ENCODE measurements at places on chromosomes 1 and 21.

DNA sequence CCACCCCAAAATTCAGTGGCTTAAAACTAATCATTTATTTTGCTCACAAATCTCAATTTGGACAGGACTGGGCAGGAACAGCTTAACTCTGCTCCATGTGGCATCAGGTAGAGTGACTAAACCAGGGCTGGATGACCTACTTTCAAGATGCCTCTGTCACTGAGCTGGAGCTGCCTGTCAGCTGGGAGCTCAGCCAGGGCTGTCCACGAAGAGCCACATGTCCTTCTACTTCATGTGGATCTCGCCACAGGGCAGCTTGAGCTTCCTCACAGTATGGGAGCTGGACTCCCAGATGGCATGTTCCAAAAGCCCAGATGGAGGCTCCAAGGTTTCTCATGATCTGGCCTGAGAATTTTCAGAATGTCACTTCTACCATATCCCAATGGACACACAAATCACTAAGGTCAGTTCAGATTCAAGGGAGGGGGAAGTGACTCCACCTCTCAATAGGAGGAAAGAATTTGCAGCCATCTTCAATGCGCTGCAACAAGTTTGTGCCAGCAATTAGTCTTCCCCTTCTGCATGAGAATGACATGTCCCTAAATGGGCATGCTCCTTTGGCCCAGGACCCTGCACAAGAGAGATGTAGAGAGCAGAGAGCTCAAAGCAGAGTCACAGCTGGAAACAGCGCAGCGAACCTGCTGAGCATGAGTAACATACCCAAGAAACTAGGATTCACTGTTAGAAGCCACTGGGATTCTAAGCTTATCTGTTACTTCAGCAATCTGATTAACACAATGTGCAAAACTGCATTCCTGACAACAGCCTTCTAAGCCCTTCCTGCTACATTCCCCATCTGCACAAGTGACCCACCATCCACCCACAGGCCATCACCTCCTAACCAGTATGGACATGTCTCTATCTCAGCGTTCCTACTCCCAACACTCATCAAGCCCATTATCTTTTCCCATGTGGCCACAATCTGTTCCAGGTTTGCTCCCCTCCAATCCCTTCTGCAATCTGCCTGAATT is 17.0 kb downstream of the HLCS start:
- DNase-seq, result no peak

DNA sequence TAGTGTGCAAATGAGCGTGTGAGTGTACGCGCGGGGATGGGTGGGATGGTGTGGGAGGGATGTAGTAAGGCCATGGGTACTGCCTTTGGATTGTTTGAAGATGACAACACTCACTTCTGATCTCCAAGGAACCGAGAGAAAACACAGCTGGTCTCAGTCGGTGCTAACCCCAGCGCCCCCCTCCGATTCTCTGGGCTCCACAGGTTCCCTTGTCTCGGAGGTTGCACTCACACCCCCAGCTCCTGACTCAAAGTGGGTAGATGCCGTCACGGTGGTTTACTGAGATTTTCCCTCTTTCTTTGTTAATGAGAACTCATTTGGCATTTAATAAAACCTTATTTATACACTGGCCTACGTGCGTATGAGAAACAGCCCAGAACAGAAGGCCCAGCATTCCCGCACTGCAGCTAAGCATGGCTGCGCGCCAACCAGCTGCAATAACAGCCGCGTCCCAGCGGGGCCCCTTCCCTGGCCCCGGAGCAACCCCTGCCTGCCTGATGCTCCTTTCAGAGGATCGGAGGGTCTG is 25.8 kb downstream of the ABCA4 start:
- no peak for DNase-seq

DNA sequence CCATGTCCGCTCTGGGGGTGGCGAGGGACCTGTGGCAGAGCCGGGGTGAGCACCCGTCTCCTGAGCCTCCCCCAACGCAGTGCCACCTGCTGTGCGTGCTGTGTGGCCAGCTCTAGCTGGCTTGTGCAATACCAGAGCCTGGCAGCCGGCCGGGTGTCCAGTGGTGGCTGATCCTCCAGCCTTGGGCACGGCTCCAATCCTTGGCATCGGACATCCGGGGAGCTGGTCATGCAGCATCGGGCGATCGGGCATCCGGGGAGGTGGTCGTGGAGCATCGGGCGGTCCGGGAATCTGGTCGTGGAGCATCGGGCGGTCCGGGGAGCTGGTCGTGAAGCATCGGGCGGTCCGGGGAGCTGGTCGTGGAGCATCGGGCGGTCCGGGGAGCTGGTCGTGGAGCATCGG is 8.1 kb downstream of the SLX9 start:
- no peak for DNase-seq

- DNase-seq, result no peak
Observed at GRCh38 chr1:243287652-243288051, 31.8 kb downstream of the SDCCAG8 start.

- no peak for DNase-seq
Observed at GRCh38 chr1:59020151-59020997, 236.5 kb upstream of the JUN start.

DNA sequence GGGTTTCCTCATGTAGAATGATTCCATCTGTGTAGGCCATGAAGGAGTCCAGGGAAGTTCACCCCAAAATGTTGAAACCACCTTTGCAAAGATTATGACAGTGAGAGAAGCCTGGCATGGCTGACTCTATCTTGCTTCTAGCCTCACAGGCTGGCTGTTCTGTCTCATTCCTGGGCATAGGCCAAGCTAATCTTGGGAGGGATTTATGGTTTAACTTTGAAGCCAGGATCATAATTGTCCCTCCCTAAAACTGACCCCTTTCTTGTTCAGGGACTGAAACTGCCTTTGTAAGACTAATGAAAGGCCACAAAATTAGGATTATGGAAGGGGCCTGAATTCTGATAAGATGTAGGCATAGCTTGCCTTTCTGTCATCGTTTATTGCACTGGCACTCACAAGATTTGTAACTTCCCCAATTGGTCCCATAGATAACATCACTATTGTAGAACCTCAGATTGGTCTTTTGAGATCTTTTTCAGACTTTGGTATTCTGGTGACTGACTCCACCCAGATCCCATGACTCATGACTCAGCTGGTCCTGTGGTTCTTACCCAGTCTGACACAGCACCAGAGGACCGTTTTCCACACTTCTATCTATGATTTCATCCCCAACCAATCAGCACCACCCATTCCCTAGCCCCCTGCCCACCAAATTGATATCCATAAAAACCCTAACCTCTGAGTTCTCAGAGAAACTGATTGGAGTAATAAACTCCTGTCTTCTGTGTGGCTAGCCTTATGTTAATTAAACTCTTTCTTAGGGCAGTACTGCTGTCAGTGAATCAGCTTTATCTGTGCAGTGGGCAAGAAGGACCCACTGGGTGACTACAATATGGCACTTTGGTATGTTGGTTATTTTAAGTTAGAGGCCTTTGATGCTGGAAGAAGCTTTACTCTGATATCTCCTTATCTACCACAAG is 13.6 kb upstream of the LAMTOR5 start:
- no peak for DNase-seq

- DNase-seq, result no peak
Observed at GRCh38 chr1:94755675-94756074, 64.5 kb upstream of the SLC44A3 start.

DNA sequence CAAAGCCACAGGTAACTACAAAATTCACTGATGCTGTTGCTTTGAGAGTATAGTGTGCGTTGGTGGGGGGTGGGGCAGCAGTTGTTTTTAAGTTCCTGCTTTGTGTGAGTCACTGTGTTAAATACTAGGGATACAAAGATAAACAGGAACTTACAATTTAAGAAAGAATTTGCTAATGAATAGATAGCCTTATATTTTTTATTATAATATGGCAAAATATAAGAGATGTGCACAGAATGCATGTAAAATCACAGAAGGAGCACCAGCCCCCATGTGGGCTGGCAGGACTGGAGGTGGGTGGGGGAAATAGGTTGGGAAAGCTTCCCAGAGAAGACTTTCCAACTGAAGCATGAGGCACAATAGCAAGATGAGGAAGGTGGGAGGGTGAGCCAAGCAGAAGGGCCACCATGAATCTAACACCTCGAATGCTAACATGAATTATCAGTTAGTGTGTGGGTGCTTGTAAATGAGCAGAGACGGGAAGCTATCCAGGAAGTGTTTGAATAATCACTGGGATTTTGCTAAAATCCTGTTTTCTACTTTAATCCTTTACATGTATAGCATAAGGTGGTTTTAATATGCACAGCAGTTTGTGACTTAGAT is 57.0 kb upstream of the RAVER2 start:
- no peak for DNase-seq

- DNase-seq, result no peak
Observed at GRCh38 chr1:33741749-33742148, 122.1 kb upstream of the HMGB4 start.

DNA sequence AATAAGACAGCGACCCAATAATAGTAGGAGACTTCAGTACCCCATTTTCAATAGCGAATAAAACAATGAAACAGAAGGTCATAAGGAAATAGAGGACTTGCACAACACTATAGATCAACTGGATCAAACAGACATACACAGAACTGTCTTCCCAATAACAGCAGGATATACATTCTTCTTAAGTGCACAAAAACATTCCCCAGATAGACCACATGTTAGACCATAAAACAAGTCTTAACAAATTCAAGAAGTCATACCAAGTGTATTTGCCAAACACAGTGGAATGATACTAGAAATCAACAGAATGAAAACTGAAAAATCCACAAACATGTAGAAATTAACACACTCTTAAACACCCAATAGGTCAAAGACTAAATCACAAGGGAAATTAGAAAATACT is 78.0 kb downstream of the LBR start:
- no peak for DNase-seq

DNA sequence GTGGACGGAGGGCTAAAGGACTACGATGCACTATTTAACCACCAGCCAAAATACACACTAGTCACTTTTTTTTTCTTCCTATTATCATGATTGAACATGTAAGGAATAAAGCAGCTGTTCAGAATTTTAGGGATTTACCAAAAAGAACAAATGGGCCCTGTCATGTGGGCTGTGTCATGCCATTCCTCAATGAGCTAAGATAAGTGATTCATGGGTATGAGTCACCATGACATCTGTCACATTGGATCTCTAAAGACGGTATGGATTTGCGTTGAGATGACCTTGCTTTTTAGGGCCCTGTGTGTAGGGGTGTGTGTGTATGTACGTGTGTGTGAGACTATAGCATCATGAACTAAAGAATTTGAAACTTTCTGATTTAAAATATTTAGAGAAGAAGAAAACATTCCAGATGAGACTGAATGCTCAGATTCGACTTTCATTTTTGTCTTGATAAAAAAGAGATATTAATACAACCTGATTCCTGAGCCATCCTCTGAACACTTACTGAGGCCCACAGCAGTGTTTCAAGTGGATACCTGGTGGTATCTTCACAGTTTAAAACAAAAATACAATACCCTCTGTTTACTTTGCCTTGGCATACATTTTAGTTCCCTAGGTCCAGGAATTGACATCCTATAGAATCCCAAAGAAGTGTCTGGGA is 246.1 kb upstream of the DUSP10 start:
- DNase-seq, result no peak

DNA sequence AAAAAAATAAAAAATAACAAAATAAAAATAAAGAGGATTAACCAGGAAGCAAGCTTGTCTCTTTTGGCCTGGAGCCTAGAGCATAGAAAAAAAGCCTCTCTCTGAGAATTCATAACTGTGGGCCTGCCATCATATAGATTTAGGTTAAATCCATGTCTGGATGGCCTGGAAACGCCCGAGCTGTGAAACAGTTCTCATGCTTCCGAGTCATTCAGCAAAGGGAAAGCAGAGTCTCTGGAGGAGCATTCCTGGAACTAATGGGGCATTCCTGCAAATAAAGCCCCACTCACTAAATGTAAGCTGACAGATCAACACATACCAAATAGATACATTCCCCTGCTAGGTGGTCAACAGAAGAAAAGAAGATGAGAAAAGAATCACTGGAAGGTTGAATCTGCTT is 75.8 kb upstream of the GNG4 start:
- no peak for DNase-seq

DNA sequence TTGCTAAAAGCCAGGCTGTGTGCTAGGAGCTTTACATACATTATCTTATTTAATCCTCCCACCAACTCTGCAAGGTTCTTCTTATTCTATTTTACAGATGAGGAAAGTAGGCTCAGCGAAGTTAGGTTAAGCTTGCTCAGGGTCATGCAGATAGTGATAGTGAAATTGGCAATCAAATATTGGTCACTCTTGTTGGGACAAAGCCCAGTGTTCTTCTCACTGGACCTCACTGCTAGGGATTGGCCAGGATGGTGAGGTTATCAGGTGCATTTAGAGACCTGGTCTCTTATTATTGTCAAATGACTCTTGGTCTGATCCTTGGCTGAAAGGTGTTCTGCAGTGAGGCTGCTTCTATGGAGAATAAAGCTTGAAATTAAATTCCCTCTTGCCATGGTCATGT is 145.1 kb downstream of the CNIH3 start:
- DNase-seq, result no peak

GRCh38 chr1:205664399-205665017 is 15.8 kb downstream of the SLC45A3 start:
- DNase-seq, result no peak

DNA sequence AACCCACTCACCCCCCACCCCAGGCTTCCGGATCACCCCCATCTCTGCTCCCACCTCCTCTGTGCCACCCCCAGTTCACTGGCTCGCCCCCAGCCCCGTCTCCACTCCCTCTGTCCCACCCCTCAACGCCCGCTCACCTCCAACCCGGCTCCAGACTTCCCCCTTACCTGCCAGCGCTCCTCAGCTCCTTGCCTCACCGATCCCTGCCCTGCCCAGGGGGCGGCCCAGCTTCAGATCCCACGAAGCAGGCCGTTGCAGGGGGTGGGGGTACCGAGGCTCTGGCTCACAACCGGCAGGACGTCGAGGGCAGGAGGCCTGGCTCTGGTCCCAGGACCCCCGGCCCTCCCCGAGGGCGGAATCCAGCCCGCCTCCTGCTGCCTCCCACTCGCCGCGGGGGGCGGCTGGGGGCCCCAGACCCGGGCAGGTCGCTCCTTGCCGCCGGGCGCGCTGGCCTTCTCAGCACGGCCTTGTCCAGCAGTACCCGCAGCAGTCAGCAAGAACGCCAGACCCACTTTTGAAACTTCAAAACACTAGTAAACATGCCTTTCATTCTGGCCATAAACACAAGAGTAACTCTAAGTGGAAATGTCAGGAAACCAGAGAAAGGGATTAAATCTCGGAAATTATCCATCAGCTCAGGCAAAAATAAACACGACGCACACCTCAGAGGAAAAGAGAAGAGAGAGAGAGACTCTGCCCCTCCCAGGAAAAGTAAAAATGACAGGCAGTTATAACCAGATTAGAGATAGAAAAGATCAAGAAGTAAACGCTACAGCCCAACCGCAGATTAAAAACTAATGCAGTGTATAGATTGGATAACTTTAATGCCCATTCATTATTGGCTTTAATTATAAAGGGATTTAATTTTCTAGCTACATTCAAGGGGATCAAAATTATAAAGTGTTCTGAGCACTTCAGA is 1.0 kb upstream of the FAM89A start:
- no peak for DNase-seq

- DNase-seq, result no peak
Observed at GRCh38 chr1:223794136-223794880, 51.4 kb downstream of the TP53BP2 start.
